GM23248 (cell line): ENCODE measurements at places on chromosomes 3 and 15.

DNA sequence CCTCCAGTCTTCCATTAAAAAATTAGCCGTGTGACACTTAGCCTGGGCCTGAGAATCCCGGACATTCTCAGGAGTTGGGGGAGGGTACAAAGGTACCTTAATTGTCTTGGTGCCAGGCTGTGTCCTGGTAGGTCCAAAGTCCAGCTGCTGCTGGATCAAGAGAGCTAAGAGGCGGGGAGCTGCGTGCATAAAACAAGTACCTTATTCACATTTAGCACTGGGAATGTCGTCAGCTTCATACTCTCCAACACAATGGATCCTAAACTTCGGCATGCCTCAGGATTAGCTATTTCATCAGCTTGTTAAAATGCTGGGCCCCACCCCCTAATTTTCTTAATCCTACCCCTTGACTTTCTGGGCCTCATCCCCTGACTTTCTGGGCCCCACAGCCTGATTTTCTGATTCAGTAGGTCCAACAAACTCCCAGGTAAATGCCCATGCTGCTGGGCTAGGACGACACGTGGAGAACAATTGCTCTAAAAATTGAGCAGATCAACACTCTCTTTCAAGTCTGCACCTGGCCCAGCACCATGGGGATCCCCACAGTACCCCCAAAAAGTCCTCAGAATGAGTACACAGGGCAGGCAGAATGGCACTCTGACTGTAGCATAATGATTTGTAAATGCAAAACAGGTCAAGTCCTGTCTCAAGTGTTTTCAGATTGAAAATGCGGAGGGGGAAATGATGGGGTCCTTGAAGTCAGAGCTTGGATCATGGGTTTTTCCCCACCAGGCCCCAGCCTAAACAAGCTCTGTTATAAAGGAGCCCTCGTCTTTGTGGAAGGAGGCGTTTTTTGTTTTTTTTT is 5.6 kb upstream of the AEN start:
- no peak for DNase-seq

GRCh38 chr3:149207475-149207874 is 14.2 kb downstream of the CP start:
- DNase-seq: no peak

DNA sequence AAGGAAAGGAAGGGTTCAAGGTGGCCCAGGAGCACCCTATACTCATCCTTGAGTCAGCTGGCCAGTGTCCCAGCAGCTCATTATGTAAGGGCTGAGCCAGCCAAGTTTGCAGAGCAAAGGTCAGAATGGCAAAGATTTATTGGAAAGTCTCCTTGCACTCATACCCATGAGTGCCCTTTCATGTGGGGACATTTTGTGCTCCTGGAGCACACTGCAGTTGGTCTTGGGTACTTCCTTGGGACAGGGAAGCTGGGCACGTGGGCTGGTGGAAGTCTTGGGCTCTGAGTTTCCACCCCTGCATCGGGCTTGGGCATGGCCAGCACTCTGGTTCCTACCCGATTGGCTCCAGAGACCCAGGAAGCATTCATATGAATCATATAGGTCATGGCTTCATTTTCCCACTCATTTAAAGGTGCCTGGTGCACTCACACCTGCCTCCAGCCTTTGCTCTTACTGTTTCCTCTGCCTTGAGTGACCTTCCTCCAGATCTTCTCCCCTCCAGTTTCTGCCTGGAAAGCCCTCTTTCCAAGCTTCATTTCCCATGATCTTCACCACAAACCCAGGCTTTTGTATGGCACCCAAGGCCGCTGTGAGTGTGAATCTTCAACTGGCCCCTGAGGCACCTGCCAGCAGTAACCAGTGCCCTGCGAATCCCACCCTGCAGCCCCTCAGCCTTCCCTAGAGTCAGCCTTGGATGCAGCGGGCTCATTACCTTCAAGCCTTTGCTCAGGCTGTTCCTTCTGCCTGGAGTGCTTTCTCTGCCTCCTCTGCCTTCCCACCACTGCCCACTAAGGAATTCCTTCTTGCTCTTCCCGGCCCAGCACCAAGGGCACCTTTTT is 10.5 kb upstream of the PRKCD start:
- peak; percentile 83 for DNase-seq

GRCh38 chr3:7285505-7285904 is 424.6 kb downstream of the GRM7 start:
- no peak for DNase-seq

DNA sequence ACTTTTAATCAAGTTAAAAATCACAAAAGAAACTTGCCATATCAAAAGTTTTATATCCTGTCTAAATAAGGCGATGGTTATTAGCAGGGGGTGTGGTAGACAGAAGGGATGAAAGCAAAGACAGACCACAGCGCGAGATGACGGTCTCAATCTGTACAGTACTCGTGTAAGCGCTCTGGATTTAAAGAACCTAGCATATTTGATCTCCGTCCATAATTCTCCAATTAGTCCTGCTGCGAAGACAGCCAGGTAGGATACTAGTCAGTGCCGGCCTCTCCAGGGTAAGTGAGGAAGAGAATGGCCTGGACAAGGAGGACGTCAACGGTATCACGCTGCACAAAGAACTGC is 701 bp downstream of the SGO1 start:
- peak; percentile 48 for DNase-seq

DNA sequence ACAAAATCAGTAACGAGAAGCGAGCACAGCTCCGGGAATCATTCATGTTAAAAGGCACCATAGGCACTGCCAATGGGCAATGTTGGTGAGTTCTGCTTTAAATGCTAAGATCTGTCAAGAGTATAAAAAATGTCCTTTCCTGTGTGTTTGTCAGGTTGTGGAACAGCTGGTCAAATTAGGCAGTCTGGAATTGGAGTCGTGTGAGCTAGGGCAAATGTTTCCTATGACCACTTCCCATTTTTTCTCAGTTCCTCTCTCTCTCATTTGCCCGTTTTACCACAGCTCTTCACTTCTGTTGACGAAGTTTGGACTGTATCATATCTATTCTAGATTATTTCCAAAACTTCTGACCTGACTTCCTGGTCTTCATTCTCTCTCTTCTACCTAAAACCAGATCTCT is 60.8 kb upstream of the GOLIM4 start:
- no peak for DNase-seq

DNA sequence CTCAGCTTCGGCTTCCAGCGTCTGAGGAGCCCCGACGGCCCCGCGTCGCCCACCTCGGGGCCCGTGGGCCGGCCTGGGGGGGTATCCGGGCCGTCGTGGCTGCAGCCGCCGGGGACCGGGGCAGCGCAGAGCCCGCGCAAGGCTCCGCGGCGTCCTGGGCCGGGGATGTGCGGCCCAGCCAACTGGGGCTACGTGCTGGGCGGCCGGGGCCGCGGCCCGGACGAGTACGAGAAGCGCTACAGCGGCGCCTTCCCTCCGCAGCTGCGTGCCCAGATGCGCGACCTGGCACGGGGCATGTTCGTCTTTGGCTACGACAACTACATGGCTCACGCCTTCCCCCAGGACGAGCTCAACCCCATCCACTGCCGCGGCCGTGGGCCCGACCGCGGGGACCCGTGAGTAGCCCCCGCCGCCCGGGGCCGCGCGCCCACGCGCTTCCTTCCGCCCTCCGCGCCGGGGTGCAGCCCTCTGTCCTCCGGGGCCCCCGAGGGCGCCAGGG is 462 bp downstream of the EDEM1 start:
- DNase-seq: peak; percentile 76

GRCh38 chr15:78925076-78925624 is 19.7 kb downstream of the CTSH start:
- no peak for DNase-seq

DNA sequence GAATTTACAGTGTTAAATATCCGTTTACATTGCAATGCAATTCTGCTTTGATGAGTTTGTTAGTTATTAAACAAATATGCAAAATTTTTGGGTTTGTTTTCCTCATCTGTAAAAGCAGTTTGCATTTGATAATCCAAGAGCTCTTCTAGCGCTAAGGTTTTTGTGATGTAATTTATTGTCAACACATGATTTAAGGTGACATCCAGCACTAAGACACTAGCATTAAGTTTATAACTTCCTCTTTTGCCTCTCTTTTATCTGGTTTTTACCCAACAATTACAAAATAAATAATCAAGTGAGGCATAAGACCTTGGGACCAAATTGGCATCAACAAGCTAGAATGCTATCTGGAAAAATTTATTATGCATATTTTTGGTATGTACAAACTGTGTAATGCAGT is 969 bp upstream of the DNAJC19 start:
- no peak for DNase-seq

- no peak for DNase-seq
Observed at GRCh38 chr3:197592361-197593045, 36.7 kb upstream of the BDH1 start.

DNA sequence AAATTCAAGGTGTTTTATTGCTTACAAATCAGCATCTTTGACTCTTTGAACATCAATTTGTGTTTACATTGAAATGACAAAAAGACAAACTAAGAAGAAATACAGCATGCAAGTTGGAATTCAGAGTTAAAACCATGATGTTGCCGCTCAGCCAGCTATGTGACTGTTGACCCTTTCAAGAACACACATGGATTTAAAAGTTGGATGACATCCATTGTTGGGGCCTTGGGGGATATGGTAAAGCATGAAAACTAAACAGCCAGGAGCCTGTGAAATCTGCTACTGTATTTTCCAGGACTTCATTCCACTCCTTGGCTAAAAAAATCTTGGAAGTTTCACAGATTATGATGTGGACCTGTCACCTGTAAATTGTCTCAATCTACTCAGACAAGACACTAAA is 4.6 kb downstream of the P2RY1 start:
- no peak for DNase-seq

GRCh38 chr3:193882091-193882490 is 253.9 kb upstream of the HES1 start:
- no peak for DNase-seq

- no peak for DNase-seq
Observed at GRCh38 chr3:181755959-181756358, 44.2 kb downstream of the SOX2 start.

GRCh38 chr3:70766301-70766700 is 453.9 kb upstream of the MDFIC2 start:
- DNase-seq: no peak

- DNase-seq: no peak
Observed at GRCh38 chr3:118955914-118956556, 78.6 kb downstream of the IGSF11 start.

- no peak for DNase-seq
Observed at GRCh38 chr3:12273045-12273695, 15.7 kb upstream of the PPARG start.

DNA sequence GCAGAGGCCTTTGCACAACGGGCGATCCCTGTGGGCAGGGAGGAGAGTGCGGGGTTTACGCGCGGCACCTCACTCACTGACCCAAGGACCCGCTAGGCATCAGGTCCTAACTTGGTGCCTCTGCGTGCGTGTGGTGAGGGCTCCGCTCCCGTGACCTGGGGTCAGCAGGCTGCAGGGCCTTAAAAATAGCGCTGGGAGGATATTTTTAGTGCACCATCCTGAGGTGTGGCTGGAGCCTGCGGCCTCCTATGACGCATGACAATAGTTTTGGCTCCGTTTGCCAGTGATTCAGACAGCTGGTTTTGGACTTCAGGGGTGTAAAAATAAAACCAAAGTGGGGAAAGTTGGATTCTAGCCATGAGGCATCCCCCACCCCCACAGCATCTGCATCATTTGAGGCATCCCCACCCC is 139.0 kb downstream of the FAM43A start:
- DNase-seq: peak; percentile 25

DNA sequence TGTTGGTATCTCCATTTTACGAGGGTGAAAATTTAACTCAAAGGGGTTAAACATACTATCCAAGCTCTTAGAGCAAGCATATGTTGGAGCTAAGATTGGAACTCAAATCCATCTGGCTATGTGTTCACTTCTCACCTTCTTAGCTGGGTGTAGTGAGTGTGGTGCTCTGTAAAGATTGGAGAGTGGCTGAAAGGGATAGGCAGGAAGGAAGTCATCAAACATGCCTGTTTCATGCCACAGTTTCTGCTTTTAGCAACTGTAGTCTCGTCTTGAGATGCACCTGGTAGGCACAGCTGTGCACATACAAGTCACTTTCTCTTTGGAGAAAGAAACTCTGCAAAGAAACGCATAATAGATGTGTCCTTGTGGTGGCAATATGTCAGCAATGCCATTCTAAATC is 189.1 kb upstream of the MDFIC2 start:
- DNase-seq: no peak

- DNase-seq: peak; percentile 55
Observed at GRCh38 chr3:52313774-52314188, 2.3 kb upstream of the DNAH1 start.

DNA sequence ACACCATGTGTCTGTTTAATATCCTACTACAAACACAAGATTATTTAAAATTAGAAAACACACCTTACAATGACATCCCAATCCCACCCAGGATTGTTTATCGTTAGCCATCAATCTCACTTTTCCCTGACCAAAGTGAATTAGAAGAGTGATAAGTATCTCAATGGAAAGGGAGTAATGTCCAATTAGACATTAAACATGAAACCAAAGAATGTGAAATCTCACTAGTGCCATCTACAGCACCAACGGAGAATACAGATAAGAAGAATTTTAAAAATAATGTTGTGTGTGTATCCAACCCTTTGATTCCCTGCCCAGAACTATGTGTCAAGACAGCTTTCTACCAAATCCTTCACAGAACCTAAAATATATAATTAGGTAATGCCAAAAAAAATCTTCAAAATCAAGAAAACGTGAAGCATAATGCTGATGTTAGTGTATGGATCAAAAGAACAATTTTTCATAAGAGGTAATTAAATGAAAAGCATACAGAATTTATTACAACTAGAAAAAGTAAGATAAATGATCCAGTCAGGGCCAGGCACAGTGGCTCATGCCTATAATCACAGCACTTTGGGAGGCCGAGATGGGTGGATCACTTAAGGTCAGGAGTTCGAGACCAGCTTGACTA is 64.2 kb downstream of the SCAPER start:
- peak; percentile 75 for DNase-seq

GRCh38 chr3:117708601-117709000 is 999.0 kb downstream of the TUSC7 start:
- DNase-seq: peak; percentile 33

- DNase-seq: peak; percentile 58
Observed at GRCh38 chr15:44289259-44289790, 806 bp downstream of the GOLM2 start.

DNA sequence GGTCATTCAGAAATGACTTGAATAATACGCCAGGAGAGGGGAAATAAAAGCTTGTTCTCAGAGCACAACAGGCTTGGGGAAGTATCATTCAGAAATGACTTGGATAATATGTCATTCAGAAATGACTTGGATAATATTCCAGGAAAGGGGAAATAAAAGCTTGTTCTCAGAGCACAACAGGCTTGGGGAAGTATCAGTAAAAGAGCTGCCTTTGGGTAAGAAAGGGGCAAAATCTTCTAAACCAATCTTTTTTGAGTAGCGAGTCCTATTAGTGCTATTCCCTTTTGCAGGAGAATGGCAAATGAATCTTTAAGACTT is 20.9 kb downstream of the GABRR3 start:
- no peak for DNase-seq

DNA sequence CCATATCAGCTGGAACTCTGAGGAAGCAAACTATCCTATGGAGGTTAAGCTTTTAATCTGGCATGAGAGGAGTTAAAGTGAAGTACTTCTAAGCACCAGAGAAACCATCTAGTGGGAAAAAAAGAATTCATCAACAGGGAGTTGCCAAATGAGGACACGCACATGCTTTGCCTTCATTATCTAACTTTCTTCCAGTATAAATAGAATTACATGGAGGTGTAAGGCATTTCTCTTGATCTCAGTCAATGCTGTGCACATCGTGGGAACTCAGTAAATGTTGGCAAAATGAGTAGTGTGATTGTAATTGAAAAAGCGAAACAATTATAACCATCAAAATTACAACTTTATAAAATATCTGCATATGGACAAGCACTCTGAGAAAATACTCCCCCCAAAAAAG is 8.0 kb upstream of the GSK3B start:
- no peak for DNase-seq
